Daoy (cell line): ENCODE measurements at places on chromosomes 16 and 17. TPM values are rescaled to one million over a fixed set of nuclear protein-coding genes. Genes with fewer than 3 reads are reported as not detected.

The SLC5A10 gene
- total RNA-seq = 0.06 TPM in 1 of 2 replicates, not detected in the other

The ASIC2 gene
- total RNA-seq = 0.06 and 0.11 TPM in 2 replicates

The STH gene
- total RNA-seq = not detected in 2 replicates

The NOXO1 gene
- total RNA-seq = not detected in 2 replicates

The SNX20 gene
- total RNA-seq = not detected in 2 replicates

The FAM20A gene
- total RNA-seq = not detected in 2 replicates

The CFAP20 gene
- 51.2 and 78.6 TPM in 2 replicates for total RNA-seq

The KRT23 gene
- total RNA-seq = not detected in 2 replicates

The KRTAP1-3 gene
- not detected in 2 replicates for total RNA-seq

The RCVRN gene
- total RNA-seq = not detected in 2 replicates

The DOC2B gene
- total RNA-seq = 3.7 and 8.5 TPM in 2 replicates

GRCh38 chr16:49515861-49516260 is 142.3 kb downstream of the C16orf78 start:
- DNase-seq = no peak

GRCh38 chr17:80468781-80469493 is 7.5 kb downstream of the NPTX1 start:
- DNase-seq = no peak

DNA sequence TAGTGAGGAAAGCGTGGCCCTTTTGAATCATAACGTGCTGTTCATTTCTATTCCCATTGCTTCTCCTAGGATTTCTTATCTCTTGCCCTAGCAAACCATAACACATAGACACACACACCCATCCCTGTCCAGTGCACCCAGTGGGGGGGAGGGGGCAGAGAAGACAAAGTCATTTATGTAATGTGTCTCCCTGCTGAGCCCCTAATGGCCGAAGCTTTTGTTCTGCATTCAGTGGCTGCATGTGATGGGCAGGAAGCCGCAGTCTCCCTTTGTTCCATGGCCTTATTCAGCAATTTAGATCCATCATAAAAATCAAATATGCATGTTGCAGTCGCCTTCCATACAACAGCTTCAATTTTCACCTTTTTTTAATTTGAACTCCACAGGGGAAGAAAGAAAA is 325.4 kb downstream of the ZFHX3 start:
- no peak for DNase-seq

DNA sequence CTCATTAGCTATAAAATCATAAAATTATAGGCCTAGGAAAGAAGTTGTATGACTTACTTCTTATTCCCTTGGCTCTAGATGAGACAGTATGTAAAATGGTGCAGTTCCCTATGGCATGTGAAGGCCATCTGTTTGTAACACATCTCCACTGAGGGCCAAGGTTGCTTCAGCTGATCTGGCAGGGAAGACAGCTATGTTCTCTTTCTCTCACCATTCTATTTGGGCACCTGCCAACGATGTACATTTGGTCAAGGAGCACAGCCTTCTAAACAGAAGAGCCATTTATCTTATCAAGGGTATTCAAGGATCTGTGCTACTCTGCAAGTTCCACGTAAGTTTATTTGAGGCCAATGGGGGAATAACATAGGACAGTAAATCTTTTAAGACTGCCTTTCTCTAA is 129.8 kb upstream of the TOM1L1 start:
- no peak for DNase-seq

GRCh38 chr16:14497245-14498082 is 132.6 kb downstream of the PARN start:
- DNase-seq = no peak

DNA sequence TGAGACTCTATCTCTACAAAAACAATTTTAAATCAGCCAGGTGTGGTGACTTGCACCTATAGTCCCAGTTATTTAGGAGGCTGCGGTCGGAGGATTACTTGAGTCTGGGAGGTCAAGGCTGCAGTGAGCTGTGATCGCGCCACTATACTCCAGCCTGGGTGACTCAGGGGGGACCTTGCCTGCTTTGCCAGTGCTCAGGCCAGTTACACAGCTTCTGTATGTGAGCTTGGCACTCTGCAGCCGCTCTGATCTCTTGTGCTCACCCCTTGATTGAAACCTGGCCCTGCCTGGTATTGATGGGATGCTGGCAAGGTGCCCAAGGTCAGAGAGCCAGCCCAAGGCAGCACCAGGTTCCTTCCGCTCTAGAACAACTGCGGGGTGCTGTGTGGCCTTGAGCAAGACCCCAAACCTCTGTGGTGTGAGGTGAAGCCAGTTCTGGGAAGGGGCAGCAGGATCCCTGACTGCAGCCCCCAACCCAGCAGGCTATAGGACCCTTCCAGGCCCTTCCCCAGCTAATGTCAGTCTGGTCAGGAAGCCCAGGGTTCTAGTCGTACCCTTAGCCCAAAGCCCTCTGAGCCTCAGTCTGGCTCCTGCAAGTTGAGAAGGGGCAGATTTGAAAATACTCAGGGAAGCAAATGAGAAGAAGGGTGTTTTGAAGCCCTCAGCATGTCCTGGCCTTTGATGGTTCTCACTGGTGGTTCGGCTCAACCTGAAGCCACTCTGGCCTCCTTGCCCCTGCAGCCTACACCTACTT is 18.9 kb downstream of the MMP15 start:
- no peak for DNase-seq

DNA sequence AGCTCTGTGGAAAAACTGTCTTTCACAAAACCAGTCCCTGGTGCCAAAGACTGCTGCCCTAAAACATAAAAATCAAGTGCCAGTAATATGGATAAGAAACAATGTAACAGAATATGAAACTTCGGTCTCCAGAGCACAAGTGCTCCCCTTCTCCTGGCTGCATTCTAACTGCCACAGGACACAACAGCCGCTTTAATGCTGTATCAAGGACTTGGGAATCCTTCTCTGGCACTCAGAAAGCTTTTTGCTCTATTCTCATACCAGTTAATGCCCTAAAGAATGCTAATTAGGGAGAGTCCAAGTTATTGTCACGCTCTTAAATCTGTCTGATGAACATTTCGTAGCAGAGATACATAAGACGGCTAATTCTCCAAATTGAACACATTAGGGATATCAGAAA is 90.9 kb downstream of the PARN start:
- no peak for DNase-seq

GRCh38 chr16:20089246-20089965 is 15.7 kb upstream of the GPR139 start:
- DNase-seq = no peak

DNA sequence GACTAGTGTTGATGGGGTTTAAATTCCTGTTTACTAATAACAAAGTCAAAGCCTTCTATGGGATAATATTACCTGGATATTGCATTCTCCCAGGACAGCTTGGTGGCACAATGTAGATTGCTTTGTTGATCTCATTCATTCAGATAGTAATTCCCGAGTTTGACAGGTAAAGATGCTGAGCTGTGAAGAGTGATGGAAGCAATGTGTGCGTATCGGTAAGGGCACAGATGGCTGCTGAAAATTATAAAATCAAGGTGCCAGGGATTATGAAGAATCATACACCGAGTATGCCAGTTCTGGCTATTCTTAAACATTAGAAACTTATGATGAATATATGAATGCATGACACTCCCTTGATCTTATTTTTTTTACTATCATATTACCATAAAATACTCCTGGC is 100.6 kb upstream of the CNTNAP4 start:
- no peak for DNase-seq

GRCh38 chr17:76582660-76583059 is 3.0 kb downstream of the ST6GALNAC2 start:
- no peak for DNase-seq

GRCh38 chr16:10103118-10103517 is 79.1 kb downstream of the GRIN2A start:
- DNase-seq = peak; percentile 55

DNA sequence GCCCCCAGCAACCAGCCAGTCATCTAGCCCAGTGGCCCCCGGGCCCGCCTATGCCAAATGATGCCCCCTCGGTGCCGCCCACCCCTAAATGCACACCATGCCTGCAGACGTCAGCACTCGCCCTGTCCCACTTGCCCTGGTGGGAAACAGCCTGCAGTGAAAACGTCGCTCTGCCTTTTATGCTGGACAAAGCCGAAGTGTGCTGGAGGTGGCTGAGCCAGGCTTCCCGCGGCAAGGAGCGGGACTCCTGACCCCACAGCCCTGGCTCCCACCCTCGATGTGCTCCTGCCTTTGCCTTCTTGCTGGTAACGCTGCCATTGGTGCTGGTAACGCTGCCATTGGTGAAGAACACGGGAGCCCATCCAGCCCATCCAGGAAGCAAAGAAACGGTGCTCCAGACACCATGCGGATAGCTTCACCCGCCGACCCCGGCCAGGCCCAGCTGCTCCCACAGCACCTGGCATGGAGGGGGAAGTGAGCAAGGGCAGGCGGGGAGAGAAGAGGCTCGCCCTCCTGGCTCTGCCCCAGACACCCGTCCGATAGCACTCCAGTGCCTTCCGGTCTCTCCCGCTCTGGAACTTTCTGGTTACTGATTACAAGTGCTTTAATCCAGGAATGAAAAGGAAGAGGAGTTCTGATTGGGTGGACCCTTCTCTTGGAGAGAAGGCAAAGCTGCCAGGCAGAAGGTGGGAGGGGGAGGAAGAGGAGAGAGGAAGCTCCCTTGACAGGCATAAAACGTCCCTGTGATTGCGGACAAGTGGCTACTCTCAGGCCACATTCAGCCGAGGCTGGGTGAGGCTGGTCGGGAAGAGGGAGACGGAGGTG is 4.0 kb upstream of the BAIAP2 start:
- no peak for DNase-seq

GRCh38 chr16:11144122-11144521 is 111.9 kb downstream of the SOCS1 start:
- DNase-seq = no peak
